ENCODE measurements at places on chromosomes 1 and 21.

DNA sequence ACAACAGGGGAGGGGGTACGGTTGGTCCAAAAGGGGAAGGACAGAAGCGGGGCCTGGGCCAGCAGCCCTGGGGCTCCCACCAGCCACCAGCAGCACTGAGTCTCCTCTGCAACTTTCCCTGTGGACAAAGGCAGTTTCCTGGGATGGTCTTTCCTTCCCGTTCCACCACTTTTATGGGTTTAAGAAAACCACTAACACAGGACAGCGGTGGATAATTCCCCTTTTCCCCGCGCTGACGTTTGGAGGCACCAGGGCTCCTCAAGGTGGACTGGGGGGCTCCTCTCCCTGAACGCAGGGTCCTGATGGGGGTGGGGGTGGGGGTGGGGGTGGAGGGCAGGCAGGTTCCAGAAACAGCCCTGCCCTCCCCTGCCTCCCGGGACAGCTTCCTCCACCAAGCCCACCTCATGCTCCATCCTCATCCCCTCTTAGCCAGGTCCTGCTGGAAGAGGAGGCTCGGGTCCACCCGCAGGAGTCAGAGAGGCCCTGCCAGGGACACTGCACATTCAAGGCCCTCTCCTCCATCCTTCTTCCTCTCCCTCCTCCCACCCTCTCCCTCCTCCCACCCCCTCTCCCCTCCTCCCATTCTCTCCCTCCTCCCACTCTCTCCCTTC, 4.8 kb upstream of the COL6A1 start:
- DNase-seq = no peak

GRCh38 chr1:171566467-171566866, 55.6 kb upstream of the MYOCOS start:
- no peak for DNase-seq

DNA sequence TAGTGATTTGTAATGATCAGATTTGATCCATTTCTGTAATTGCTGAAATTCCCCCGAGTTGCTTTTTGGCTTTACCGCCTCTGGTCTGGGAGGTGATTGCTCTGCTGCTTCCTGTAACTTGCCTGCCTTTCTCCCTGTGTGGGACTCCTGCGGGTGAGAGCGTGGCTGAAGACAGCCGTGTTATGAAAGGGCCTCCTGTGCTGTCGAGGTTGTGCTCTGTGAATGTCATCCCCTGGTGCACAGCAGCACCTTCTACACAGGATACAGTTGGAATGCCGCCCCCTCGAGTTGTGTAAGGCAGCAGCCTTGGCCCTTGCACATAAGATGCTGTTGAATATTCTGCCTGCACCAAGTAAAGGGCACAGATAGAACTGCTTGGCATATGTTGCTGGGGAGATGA, 5.9 kb downstream of the SOD1 start:
- peak; percentile 69 for DNase-seq

DNA sequence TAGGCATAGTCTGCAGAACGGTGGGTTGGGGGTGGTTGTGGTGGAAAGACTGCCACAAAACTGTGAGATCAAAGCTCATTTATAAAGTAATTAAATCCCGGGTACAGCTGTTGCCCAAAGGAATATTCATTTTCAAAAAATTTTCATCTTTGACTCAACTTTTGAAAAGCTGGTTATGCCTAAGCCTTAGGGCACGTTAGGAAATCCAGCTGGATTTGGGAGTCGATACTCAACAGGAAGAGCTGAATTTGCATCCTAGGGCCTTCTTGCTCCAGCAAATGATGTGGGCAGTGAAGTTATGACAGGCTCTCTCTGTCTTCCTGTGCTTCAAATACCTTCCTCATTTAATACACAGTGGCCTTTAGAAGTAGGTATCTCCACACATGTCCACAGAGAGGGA, 31.7 kb downstream of the ZP4 start:
- DNase-seq = no peak

DNA sequence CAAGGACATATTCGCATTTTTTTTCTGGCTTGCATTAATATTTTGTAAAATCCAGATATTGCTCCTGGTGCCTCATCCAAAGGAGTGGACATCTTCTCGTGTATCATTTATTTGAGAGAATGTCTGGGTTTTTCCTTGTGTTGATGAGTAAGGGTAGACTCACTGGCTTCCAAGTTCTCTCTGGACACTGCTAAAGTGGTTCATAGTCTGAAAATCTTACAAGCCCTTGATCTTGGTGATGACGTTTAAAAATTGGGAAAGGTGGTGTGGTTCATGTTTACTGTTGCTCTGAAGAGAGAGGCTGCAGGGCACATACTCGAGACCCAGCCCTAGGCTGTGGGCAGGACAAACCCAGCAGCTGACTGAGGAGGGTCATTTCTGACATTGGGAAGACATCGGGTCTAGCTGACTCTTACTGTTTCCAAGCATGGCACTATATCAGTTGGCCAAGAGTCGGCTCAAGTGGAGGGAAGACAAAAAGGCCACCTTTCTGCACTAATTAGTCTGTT, 296.2 kb downstream of the LMX1A start:
- no peak for DNase-seq

DNA sequence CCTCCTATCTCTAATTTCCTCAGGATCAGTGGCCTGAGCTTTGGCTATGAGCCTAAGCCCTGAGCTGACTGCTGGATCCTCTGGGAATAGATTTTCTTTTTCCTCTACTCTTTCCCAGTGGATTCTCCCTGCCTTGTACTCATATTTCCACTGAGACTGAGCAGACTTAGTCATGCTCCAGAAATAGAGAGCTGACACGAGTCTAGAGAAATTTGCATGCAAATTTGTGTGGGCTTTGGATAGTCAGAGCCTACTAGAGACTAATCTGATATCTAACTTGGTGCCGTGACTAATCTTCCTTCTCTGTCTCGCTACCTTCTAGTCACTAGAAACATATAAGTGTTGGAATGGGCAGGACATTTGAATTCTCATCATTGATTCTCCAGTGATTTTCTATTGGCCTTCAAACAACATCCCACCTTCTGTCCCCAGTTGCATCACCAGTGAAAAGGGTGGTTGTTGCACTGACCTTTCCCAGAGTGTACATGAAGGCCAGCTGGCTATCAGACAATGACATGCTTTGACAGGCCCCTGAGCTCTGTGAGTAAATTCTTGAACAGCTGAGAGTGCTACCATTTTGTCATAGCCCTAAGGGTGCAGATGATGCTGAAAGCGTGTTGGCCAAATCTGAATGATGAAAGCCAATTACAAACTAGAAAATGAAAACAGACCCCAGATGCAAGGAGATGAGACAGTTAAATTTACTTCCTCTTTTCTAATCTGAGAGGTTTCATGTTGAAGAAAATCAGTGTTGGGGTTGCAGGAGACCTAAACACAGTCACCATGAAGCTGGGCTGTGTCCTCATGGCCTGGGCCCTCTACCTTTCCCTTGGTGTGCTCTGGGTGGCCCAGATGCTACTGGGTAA, at the start of gene FCRLA:
Gene FCRLA (plus strand): TSS at position 748 of the 866 bp plus-strand sequence. CDS start 36 bp downstream, at position 784.
- peak; percentile 88 for DNase-seq

DNA sequence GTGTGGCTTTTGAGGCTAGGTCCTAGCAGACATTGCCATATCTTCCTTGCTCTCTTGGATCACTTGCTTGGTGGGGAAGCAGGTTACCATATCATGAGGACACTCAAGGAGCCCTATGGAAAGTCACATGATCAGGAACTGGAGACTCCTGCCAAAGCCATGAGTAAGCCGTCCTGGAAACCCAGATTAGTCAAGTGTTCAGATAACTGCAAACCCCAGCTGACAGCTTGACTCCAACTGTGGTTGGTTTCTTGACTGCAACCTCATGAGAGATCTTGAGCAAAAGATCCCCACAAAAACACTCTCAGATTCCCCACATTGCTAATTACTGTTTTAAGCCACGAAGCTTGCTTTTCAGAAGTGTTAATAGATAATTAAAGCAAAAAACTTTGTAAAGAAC, 58.6 kb downstream of the CACNA1E start:
- no peak for DNase-seq

- no peak for DNase-seq
Observed at GRCh38 chr1:44037154-44037553, 5.9 kb upstream of the SLC6A9 start.

- DNase-seq = no peak
Observed at GRCh38 chr1:193293726-193294125, 107.3 kb upstream of the B3GALT2 start.

GRCh38 chr1:223008808-223009207, 134.2 kb downstream of the TLR5 start:
- no peak for DNase-seq

GRCh38 chr1:170377440-170377839, 154.5 kb upstream of the GORAB start:
- no peak for DNase-seq

DNA sequence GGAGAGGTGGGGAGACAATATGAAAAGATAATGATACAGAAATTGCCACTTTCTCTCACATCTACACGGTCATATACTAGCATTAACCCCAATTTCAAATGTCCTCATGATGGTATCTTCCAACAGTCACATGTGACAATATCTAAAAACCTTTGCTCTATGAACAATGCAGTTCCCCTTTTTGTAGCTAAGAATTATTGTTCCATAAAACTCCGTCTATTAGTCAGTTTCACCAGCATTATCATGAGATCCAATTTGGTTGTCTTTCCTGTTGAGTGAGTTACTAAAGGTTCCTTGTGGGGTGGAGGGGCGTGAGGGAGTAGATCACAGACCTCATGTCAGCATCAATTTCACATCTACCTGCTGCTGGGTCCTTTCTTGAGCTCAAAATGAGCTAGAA, 1.7 kb downstream of the TIAM1 start:
- no peak for DNase-seq

- no peak for DNase-seq
Observed at GRCh38 chr1:199710974-199711373, 316.5 kb upstream of the NR5A2 start.

DNA sequence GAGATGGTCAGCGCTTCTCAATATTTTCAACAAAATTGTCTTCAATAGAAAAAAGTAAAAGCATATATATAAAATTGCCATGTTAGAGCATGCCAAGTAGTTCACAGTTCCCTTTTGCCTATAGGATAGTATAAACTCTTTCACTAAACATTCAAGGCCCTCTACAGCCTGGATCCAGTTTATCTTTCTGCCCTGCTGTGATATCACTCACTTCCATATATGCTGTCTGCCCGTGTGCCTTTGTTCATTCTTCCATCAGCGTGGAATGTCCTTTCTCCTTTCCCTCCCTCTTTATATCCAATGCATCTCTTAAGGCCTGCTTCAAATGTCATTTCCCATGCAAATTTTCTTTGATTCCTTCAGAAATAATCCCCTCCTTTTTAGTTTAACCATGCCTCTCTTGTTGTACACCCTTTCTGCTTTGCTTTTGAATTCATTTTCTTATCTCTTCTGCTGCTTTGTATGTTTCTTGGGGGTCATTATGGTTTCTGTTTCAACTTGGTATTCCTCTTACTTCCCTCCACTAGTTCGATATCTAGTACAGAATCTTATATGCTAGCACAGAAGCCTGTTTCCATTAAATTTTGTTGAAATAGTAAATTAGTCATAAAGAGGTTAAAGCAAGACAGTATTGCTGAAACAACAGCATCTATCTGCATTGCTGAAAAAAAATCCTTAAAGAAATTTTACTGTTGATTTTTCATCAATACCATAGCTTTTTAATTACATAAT, 44.7 kb downstream of the XCL2 start:
- DNase-seq = no peak

DNA sequence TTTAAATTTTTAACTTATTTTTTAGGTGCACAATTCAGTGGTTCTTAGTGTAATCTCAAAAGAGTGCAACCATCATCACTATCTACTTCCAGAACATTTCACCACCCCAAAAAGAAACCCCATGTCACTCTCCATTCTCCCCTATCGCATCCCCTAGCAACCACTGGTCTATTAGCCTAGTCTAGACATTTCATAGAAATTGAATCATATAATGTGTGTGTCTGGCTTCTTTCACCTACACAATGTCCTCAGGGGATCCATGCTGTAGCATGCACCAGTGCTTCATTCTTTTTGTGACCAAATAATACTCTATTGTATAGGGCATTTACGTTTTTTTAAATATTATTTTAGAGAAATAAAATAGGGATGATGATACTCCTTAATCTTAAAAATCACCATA, 64.7 kb downstream of the JAK1 start:
- no peak for DNase-seq

GRCh38 chr1:8711151-8711550, 106.3 kb downstream of the RERE start:
- DNase-seq = no peak

- no peak for DNase-seq
Observed at GRCh38 chr1:199272139-199272544, 633.3 kb downstream of the PTPRC start.

DNA sequence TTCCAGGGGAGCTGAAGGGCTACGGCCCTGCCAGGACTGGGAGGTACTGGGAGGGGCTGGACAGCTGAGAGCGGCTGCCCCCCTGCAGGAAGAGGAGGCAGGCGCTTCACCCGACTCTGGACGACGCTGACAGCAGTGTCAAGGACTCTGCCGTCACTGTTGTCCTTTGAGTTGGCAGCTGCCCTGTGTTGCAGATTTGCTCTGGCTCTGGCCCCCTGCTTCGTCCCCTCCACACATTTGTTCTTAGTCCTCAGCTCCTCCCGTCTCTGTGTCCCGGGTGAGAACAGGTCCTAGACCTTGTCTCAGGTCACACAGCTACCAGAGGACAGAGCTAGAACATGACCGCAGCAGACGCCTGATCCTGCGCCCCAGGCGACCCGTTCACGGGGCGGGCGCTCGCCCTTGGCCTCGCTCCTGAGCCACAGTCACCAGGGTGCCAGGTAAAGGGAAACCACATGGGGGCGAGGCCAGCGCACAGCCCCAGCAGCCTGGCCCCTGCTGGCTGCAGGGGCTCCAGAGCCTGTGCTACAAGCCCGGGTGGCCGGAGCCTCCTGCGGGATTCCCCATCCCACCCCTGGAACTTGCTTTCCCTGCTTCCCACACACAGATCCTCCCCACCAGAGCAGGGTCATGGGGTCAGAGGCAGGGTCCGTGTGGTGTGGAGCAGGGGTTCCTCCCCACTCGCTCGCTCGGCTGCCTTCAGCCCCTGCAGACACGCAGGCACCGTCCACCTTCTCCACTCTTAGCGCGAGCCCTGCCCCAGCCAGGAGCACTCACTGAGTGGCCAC, 10.7 kb upstream of the NPHP4 start:
- DNase-seq = no peak

GRCh38 chr1:240987928-240988327, 369.1 kb downstream of the RGS7 start:
- no peak for DNase-seq

- no peak for DNase-seq
Observed at GRCh38 chr1:17304826-17305175, 3.2 kb upstream of the PADI4 start.
